T1000 (cell line): ENCODE measurements at places on chromosomes 6 and 20.

DNA sequence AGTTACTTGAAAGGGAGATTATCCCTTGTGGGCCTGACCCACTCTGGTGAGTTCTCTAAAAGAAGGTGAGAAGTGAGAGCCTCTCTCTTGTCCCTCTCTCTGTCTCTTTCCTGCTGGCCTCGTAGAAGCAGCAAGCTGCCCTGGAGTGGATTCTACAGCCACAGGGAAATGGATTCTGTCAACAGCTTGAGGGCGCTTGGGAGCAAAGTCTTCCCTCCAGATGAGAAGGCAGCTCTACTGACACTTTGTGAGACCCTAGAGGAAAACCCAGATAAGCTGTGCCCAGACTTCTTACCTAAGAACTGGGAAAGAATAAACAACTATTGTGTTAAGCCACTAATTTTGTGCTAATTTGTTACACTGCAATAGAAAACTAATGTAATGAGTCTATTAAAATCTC lies 39.9 kb downstream of the ANKRD60 start:
- no peak for DNase-seq

DNA sequence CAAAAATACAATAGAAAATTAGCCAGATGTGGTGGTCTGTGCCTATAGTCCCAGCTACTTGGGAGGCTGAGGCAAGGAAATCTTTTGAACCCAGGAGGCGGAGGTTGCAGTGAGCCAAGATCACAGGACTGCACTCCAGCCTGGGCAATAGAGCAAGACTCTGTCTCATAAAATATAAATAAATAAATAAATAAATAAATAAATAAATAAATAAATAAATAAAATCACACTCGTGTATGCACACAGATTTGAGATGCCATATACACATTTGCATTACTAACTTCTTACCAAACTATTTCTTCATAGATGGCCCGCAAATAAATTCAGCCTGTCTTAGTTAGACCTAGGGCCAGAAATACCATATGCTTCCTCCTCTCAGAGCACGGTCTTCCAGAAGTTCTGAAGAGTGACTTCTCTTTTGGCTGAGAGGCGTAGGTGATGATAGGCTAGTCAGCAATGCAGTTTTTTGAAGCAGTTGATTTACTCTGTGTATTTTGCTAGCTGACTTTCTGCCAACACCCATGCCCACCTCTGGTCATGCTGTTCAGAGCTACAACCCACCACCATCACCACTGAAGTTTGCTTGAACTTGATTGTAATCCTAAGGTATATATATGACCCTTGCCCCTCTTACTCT lies 150.1 kb downstream of the SASH1 start:
- no peak for DNase-seq

DNA sequence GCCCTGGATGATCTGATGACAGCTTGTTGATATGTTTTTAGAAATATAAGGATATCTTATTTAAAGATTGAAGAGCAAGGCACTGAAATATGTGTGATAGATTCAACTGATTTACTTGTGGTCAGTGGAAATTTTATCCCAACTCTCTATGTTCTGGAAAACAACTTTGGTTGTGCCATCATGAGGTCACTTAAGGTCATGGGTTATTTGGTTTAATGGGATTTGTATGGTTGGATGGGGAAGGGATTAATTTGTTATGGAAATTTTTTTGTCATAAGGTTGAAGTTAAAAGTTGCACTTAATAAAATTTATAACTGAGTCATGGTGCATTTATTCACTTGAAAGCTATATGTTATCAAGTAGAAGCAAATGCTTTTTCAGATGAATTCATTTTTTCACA lies 214.3 kb upstream of the LAMP5 start:
- no peak for DNase-seq

GRCh38 chr6:47308198-47308517 lies 1.5 kb downstream of the TNFRSF21 start:
- no peak for DNase-seq
